Stimulated activated CD8-positive, alpha-beta memory T cell treated with anti-CD3 and anti-CD28 coated beads, Interleukin-2, amount 100 ng/mL, for 1 hour (primary cell): ENCODE measurements at places on chromosomes 6 and 20.

DNA sequence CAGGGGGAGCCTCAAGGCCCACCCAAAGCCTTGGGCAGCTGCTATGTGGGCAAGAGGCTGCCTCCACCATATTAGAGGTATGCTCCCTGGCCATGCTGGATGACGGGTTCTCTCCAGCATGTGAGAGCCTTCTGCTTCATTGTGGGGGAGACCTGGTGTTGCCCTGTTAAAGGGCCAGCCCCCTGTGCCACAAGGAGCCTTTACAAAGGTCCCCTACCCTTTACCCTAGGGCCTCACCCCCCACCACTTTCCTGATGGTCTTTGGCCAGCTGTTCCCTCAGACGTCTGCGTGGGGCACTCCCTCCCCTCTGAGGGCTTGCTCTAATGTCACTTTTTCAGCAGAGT is 5.2 kb downstream of the ADIG start:
- DNase-seq: no peak

- DNase-seq: no peak
These were observed 77.9 kb upstream of the B3GAT2 start for GRCh38 chr6:71034563-71035345.

GRCh38 chr20:10388597-10388996 is 45.4 kb downstream of the MKKS start:
- no peak for DNase-seq

- DNase-seq: peak; percentile 15
These were observed at the start of gene SLC23A2 for GRCh38 chr20:5001174-5002076. TSS of gene SLC23A2 (minus strand) at chr20:5001510. CDS start at chr20:4932562, 68,948 bp downstream.

DNA sequence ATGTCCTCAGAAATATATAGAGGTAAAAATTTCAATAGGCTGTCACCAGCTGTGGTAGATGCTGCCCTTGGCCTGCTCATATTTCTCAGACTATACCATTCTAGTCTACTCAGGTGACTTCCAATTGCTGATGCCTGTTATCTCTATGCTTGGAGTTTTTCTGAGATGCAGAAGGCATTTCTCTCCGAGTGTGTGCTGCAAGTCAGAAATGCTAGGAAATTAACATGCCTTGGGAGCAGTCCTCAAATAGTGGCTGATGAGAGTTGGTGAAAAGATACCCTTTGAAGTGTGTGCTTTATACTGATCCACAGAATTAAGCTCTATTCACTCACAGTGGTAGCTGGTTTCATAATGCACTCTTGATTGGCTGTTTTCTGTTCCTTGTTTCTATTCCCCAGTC is 43.2 kb upstream of the PKIB start:
- no peak for DNase-seq

- DNase-seq: no peak
These were observed 467.4 kb upstream of the CITED2 start for GRCh38 chr6:139841794-139842215.

DNA sequence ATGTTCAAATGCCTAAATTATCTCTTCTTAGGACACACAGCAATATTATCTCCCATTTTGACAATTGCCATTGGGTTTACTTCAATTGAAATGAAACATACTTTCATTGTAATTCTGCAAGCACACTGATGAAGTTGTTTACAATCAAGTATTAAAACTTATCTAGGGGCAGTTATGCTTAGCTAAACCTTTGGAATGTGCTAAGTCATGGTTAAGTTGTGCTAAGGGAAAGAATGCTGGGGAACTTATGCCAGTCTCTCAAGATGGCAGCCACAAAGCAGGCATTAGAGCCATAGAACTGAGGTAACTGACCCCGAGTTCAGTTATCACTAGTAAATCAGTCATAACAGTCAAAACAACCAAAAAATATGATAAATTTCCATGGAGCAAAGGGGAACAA is 59.1 kb upstream of the NT5E start:
- no peak for DNase-seq

DNA sequence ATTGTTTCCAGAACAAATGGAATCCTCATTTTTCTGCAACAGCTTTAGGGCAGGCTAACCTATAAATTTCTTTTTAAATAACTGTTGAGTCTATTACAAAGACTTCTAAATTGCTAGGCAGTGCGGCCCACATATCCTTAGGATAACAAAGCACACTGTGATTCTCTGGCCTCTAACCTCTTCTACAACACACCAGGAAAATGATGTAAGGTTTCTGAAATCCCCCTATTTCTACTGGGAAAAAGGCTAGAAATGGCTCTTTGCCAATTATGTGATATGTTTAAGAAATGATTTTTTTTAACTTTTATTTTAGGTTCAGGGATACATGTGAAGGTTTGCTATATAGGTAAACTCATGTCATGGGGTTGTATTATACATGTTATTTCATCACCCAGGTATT is 17.3 kb upstream of the NT5E start:
- DNase-seq: no peak

DNA sequence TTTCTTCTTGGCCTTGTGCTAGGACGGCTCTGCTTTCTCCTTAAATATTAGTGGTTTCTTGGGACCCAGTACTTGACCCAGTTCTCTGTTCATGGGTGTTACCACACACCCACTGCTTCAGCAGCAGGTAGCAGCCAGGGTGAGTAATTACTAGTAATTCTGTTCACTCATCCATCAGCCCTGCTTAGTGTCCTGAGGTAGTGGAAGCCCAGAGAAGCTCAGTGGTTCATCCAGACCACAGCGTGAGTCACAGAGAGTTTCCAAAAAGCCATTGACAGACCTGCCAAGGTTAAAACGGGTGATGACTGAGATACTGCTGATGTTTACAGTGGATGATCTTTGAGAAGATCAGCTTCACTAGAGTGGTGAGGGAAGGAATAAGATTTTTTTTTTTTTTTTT is 51.7 kb upstream of the HINT3 start:
- no peak for DNase-seq

- no peak for DNase-seq
These were observed 27.6 kb downstream of the CDH26 start for GRCh38 chr20:59985864-59986263.

- no peak for DNase-seq
These were observed 51.6 kb upstream of the RIN2 start for GRCh38 chr20:19706463-19706862.

- no peak for DNase-seq
These were observed 2.0 kb upstream of the CTCFL start for GRCh38 chr20:57526885-57527460.

- DNase-seq: no peak
These were observed 131.7 kb upstream of the BTBD3 start for GRCh38 chr20:11785885-11786507.

- no peak for DNase-seq
These were observed 61.5 kb downstream of the SYNE1 start for GRCh38 chr6:152575621-152576150.

- DNase-seq: no peak
These were observed 291.8 kb downstream of the LRFN2 start for GRCh38 chr6:40295251-40295950.

DNA sequence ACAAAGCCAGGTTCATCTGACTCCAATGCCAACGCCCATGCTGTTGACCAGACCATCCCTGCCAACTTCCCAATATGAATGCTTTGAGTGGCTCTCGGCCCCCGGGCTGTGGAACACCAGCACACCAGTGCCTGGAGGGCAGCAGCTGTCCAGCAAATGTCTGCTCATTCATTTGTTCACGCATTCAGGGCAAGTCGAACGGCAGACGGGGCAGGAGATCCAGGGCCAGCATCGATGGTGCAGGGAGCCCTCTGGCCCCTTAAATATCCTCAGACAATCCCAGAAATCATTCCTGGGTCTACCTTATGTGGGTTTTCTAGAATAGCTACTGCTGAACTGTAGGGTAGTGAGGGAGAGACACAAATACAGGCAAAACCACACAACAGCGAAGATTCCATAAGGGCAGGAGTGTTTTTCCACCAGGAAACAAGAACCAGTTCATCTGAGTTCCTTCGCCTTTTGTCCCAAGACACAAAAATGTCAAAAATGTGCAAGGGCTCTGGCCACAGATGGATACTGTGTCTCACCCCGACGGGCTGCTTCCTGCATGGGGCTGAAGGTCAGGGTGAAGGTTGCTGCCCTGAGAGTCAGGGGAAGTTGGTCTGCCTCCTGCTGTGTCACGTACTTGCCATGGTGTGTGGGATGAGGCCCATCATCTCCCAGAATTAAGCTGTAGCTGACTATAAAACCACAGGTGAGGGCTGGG is 15.5 kb downstream of the RIPOR3 start:
- no peak for DNase-seq

DNA sequence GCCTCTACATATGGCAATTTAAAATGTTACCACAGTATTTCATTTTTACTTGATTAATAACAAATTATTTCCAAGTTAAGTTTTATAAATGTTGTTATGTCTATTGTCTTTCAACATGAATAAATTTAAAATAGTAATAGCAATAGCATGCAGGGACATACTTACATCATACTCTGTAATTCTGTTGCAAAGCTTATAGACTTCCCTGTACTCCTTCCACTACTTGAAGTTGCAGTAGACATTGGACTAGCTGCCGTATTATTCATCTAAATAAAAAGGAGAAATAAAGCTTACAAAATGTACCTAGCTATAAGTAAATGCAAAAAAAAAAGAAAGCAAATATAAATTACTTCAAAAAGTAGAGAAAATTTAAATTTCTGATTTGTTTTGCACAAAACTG is 12.7 kb downstream of the SUPT3H start:
- no peak for DNase-seq

DNA sequence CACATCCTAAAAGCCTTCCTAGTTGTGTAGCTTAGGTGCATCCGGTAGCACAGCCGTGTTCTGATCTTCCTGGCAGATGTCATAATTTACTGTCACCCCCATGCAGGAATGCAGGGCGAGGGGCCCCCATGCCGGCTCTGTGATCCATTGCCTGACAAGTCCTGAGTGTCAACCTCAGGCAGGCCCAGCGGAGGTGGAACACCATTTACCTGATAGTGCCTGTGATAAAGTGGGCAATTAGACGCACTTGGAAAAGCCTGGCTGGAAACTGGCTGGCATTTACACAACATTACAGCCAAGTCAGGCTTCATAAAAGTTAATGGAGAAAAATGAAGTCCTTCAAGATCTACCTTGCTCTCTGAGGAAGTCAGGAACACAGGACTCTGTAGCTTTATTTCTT is 521.4 kb upstream of the JAG1 start:
- no peak for DNase-seq

- DNase-seq: no peak
These were observed 608 bp upstream of the EIF2S2 start for GRCh38 chr20:34112600-34113101.

DNA sequence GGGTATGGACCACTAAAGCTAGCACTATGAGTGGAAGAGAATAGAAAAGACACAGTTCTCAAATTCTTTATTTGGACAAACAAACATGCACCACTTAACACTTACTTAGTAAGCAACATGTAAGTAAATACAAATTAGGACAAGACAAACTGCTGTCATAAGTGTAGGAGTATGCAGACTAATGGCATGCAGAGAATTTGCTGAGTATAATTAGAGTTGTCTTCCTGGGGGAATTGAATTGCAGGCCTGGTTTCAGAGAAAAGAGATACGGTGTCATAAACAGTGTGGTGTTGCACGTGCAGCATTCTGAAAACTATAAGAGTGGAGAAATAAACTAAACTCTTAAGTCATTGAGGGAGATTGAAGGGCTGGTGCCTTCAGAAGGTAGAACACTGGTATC is 125.2 kb upstream of the EYA4 start:
- DNase-seq: no peak

DNA sequence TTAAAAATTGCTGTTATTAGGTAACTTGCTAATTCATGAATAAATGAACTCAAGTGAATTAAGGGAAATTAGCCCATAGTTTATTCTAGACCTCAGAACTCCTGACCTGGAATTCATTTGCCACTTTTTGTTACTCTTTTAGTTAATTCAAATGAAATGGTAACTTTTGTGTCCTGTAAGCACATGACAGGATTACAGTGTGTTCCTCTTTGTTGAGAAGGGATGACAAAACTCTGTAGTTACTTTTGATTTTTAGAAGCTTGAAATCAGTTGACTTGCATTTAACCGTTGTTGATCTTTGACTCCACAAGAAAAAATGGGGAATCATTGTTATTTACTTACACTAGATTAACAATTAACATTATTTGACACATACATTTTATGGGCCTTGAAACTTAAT is 6.2 kb downstream of the SLC9A8 start:
- DNase-seq: no peak

DNA sequence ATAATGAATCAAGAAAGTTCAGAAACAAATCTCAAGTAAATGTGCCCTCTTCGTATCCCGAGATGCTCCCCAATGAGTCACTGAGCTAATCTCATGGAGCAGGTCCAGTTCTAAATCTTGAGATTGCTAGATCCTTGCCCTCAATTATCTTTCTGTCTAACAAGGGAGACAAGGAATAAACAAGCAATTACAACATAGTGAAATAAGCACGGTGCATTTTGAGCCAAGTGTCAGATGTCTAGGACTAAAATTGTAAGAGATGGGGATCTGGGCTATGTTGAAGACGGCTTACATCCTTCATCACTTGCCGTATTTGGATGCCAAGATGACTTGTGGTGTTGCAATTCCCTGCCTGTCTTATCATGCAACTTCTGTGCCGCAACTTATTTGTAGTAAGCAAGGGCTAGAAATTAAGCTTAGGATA is 56.5 kb upstream of the ADGRF1 start:
- no peak for DNase-seq

DNA sequence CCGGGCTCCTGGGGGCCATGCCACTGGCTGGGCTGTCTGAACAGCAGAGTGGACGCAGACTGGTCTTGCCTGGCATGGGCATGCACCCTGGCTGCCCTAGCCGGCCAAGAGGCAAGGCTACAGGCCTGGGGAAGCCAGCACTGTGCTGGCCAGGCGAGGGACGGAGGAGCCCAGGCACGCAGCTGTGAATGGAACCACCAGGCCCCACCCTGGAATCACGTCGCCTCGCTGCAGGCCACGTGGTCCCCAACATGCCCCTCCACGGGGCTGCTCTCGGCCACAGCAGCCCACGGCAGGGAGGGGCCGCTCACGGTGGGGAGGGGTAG is 4.0 kb downstream of the UCKL1 start:
- DNase-seq: no peak

GRCh38 chr20:17556837-17557674 is 12.8 kb upstream of the DSTN start:
- no peak for DNase-seq
